ENCODE measurements at places on chromosomes 11 and 22.

DNA sequence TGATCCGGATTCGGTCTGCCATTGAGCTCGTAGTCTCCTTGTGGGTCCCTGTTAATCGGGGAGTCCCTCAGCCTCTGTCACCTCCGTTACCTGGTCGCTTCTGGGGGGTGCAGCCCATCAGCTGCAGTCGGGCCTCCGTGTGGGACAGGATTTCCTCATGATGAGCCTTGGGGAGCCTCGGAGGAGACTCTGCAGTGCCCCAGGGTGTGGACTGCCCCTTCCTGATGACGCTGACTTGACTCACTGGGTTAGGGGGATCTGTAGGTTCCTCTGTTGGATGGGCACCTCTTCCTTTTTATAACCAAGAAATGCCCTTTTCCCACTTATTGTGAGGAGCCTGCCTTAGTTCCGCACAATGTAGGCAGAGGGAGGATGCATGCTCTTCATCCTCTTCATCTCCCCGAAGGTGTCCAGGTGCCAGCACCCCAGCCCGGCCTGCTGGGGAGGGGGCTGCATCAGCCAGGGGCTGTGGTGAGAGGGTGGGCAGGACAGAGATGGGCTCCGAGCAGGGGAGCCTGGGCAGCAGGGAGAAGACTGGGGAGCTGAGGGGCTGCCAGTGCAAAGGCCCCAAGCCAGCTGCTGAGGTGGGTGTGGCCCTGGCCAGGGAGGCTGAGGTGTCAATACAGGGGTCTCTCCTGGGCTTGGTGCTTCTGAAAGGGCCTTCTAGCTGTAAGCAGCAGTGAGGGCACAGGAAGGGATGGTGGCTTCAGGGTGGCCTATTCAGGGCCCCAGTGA, 13.5 kb upstream of the TTLL8 start:
- DNase-seq = no peak

GRCh38 chr11:113685654-113686359, 20.3 kb downstream of the TMPRSS5 start:
- DNase-seq = no peak

- DNase-seq = no peak
Measured at GRCh38 chr11:13429836-13430235, 33.2 kb downstream of the BTBD10 start.

- no peak for DNase-seq
Measured at GRCh38 chr22:31045900-31046538, 35.1 kb upstream of the SMTN start.

GRCh38 chr11:68153742-68154141, 32.6 kb upstream of the CHKA start:
- no peak for DNase-seq

- DNase-seq = no peak
Measured at GRCh38 chr11:46874586-46874985, 28.5 kb upstream of the CKAP5 start.

DNA sequence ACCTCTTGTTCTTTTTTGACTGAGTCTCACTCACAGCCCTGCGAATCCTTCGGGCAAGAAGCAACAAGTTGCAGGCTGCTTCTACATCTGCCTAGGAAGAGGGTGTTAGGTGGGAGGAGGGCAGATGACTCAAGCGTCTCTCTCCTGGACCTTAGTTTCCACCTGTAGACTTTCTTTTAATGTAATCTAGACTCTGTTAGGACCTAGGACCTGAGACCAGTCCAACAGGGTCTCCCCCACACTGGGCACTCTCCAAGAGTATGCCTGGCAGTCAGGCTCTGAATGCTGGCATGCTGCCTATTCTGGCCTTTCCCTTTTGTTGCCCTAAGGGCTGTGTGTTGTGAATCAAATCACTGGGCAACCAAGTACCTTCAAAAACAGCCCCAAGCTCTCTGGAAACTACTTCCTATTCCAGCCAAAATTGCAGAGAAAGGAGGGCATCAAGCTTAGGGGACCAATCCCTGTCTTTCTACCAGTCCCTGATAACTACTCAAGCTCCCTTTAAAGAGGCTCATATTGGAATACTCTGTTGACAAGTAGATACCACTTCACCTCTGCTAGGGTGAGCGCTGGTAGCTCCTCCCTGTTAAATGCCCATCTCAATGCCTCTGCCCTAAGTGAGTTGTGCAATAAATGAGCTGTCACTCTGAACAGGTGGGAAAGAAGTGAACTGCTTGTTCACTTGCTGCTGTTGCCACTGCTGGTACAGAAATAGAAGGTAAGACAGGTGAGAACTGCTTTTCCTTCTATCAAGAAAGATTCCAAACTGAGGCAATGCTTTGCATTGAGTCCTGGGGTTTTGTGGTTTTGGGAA, at the start of gene BBOX1:
Gene BBOX1, plus strand, starts transcription at position 514 of the 814 bp plus-strand sequence. CDS start 14,616 bp downstream, outside the sequence.
- no peak for DNase-seq

DNA sequence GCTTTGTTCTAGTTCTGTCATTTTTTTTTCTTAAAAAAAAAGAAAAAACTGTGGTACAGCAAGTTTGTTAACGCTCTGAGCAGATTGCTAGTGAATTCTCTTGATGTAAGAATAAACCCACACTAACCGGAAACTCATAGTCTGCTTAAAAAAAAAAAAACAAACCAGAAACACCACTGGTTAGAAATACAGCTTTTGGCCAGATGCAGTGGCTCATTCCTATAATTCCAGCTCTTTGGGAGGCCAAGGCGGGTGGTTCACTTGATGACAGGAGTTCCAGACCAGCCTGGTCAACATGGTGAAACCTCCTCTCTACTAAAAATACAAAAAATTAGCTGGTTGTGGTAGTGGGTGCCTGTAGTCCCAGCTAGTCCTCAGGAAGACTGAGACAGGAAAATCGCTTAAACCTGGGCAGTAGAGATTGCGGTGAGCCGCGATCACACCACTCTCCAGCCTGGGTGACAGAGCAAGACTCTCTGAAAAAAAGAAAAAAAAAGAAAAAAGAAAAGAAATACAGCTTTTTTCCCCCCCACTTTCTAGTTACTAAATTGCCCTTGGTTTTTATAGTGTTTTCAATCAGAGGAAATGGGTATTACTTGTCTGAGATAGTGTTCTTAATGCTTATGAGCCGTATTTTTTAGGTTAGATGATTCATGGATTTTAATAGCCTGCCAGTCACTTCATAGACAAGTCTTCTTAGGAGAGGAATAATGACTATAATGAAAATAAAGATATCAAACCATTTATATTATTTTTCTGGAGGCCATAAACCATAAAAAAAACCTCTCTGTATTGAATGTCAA, 222.8 kb downstream of the DDX10 start:
- DNase-seq = peak; percentile 74

DNA sequence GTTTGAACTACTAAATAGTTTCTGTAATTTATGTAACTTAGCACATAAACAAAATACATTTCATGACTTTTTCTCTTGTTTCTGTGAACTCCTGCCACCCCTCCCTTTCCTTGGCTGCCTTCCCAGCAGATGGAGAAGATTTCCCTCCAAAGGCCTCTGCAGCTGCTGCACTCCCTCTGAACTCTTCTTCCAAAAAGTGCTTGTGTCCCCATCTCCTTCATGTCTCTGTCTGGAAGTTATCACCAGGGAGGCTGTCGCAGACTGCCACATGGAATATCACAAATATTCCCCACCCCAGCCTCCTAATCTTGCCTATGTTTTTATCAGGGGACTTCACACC, 1068.3 kb downstream of the OPCML start:
- no peak for DNase-seq

DNA sequence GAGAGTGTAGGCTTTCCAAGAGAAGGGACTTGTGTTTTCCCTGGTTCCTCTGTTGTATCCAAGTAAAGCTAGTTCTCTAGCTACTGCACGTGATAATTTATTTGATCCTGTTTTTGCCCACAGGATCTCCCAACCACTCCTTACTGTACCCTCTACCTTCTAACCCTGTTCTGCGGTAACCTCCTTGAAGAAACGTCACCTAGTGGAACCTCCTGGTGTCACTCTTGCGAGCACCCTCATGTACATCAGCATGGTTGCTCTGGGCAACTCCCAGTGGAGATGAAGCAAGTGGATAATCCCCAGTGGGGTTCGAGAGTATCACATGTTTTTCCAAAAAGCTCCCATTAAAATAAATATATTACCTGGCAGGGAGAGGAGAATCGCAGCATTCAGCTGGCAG, 108.9 kb upstream of the CLMP start:
- DNase-seq = no peak

DNA sequence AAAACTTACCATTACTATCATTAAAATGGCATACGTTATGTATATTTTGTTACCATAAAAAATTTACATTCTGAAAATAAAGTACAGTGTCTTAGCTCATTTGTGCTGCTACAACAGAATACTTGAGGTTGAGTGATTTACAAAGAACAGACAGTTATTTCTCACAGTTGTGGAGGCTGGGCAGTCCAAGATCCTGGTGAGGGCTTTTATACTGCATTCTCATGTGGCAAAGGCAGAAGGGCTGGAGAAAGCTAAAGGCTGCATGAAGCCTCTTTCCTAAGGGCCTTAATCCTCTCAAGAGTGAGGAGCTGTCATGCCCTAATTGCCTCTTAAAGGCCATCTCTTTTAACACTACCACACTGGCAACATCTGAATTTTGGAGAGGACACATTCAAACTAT, 13.3 kb downstream of the GGTLC2 start:
- no peak for DNase-seq

DNA sequence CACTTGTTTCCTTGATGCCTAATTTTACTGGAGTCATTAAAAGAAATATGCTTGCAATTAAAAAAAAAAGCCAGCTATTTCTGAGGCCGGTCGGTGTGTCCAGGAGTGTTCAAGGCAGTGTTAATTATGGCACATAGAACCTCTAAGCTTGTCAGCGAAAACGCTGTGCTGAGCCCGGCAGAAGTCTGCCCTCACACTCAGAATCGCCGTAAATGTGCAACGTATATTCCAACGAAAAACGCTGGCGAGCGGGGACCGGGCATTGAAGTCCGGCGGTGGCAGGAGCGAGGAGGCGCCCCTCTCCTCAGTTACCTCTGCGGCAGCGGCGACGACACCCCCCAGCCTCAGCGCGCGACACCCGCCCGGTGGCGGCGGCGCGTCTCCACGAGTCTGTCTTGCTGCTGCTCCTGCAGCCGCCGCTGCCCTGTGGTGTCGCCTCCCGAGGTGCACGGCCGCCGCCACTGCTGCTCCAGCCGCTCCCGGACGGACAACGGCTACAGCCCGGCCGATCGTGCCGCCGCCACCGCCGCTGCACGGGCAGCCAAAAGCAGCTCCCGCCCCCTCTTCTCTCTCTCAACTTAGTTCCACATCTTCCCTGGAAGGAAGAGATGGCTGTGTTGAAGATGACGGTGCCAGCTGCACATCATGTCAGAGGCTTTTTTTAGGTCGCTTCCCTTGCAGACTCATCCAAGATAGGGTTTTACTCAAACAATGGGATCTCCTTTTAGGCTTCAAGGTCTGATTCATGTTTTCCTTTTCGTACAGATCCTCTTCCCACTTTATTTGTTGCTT, 56.0 kb downstream of the JAM3 start:
- no peak for DNase-seq

DNA sequence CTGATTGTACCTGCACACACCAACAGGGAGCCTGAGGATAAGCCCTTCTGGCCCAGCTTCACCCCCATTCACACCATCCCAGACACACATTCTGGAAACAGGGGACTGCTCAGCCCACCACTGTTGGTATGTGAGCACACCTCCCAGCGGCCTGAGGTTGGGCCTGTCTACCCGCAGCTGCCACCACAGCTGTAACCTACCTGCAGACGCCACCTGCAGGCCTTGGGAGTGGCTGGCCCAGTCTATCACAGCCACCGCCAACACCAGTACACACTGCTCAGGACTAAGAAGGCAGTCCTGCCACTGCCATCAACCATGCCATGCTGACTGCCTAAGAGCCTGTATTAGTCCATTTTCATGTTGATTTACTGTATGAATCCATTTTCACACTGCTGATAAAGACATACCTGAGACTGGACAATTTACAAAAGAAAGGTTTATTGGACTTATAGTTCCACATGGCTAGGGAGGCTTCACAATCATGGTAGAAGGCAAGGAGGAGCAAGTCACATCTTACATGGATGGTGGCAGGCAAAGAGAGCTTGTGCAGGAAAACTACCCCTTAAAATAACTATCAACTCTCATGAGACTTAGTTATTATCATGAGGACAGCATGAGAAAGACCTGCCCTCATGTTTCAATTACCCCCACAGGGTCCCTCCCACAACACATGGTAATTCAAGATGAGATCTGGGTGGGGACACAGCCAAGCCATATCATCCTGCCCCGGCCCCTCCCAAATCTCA, 30.6 kb downstream of the RSF1 start:
- no peak for DNase-seq

DNA sequence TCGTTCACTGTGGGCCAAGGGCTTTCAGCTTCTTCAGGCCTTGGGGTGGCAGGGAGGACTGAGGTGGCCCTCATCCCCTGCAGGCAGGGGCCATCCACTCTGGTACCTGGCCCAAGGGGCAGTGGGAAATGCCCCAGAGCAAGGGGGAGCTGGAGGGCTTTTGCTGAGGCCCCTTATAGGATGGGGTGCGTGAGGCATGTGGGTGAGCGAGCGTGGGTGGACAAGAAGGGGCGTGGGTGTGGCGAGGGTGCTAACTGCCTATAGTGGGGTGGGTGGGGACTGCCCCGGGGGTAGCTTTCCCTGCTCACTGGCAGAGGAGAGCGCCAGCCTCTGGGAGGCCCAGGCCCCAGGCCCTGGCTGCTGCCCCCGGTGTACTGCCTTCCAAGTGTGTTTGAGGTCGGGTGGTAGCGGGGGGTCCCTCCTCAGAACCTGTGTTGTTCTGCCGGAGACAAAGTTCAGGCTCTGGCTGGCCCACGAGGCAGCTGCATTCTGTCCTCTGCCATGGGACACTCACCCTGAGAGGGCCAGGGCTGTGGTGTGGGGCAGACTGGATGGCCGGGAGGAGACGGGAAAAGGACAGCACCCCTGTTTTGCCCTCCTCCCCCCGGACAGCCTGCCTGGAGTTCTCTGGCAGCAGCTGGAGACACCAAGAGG, 3.4 kb downstream of the FLRT1 start:
- no peak for DNase-seq
